Regular cardiac myocyte (primary cell): ENCODE measurements at places on chromosomes 6 and 20. TPM values are rescaled to one million over a fixed set of nuclear protein-coding genes. Genes with fewer than 3 reads are reported as not detected.

ADA gene
- 9.0 and 14.4 TPM in 2 replicates for total RNA-seq

FAM83C gene
- under 0.01 TPM in 1 of 2 replicates, not detected in the other for total RNA-seq

TUBB gene
- 338 and 856 TPM in 2 replicates for total RNA-seq

C6orf141 gene
- 0.28 TPM in 1 of 2 replicates, not detected in the other for total RNA-seq

CCN2 gene
- 233 and 323 TPM in 2 replicates for total RNA-seq

RNF5 gene
- 35.5 and 41.0 TPM in 2 replicates for total RNA-seq
